ENCODE measurements at places on chromosomes 7 and 10. TPM values are rescaled to one million over a fixed set of nuclear protein-coding genes. Genes with fewer than 3 reads are reported as not detected.

Gene RPEL1
- total RNA-seq: 0.21 TPM

DNA sequence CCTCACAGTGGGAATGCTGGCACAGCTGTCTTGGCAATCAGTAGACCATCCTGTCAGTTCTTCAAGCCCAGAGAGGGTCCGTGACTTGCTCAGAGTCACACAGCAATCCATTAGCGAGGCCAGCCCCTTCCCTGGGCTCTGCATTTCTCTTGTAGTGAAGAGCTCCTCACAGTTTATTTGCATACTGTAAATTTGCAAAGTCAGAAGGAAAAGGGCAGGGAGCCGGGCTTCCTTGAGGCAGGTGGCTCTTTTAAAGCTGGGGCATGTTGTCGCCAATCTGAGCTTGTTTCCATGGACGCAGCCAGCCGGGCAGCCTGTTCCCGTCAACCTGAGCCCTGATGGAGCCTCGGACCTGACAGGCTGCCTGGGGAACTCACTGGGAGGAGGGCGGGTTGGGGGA, 123.4 kb downstream of the CUX1 start:
- DNase-seq: no peak

Gene SYT15B
- total RNA-seq: not detected

GRCh38 chr10:35555962-35556930, 48.9 kb upstream of the GJD4 start:
- DNase-seq: no peak

DNA sequence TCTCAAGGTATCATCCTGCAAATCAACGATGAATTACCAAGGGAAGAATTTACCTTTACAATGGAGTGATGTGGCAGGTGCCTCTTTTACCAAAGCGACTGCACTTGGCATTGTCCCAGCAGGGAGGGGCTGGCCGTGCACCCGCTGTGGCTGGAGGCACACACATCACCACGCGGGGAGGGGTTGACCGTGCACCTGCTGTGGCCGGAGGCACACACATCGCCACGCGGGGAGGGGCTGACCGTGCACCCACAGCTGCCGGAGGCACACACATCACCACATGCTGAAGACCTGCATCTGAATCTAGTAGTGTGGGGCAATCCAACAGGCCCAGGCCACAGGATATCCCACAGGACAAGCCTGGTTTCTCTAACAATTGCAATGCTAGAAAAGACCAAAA, 493.5 kb downstream of the DNAJB6 start:
- DNase-seq: no peak

DNA sequence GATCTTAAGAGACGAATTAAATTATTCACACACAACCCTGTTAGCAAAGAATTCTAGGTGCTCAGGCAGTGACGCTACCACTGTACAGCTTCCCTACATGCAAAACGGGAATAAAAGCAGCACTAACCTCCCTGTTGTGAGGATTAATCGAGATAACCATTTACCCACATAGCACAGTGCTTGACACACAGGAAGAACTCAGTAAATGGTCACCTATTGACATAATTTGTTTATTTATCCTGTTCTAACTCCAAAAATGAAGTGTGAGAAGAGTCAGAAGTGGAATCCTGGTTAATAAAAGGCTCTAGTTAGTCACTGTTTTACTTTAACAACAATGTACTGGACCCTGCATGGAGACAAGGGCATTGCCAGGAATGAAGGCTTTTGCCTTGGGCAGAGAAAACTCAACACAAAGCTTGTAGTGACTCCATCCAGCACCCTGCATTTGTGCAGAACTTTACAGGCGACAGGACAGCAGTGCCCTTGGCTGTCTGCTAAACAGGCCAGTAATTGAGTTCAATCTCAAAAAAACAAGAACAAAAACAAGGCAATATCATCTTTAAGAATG, 103.8 kb downstream of the SORBS1 start:
- no peak for DNase-seq

Gene CLDN15
- total RNA-seq: 3.8 TPM
